ENCODE measurements at places on chromosomes 1 and 21.
A peak's percentile ranks its signal among the peaks of the same experiment; 100 is the strongest.

DNA sequence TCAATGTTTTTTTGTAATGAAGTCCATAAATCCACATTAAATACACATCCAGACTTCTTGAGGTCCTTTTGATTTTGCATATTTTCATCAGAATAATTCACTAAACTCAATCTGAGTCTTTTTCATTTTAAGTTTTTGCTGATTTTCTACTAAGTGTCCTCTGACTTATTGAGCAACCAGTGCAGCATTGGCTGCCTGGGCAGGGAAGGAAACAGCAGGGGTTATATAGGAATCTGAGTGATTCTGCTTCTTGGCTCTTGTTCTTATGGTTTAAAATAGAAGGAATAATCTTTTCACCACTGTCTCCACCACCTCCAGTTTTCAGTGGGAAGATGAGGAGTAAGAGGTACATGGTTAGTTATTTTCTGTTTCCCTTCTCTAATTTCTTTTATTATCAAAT lies 88.4 kb downstream of the ST6GALNAC5 start:
- DNase-seq, result no peak

DNA sequence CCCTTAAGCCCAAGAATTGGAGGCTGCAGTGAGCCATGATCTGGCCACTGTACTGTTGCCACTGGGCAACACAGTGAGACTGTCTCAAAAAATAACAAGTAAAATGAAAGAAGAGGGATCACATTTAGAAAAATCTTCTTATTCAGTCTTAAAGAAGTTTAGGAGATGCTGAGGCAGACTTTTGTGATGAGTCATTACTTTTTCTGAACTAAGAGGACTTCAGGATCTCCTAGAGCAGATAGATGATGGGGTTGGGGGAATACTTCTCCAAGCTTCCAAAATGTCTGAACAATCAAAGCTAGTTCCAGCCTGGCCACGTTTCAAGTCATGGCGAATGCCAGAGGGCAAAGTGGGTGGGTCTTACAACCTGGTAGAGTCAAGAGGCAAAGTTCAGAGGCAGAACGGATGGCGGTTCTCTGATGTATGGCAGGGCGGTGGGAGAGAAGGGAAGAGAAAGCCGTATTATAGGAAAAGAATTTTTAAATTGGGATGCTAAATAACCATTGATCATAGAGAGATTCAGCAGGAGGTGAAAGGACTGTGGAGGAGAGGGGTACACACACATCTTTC lies 2.1 kb upstream of the CIART start:
- no peak for DNase-seq

GRCh38 chr1:212455803-212456528 lies 23.2 kb downstream of the NENF start:
- peak; percentile 21 for DNase-seq

DNA sequence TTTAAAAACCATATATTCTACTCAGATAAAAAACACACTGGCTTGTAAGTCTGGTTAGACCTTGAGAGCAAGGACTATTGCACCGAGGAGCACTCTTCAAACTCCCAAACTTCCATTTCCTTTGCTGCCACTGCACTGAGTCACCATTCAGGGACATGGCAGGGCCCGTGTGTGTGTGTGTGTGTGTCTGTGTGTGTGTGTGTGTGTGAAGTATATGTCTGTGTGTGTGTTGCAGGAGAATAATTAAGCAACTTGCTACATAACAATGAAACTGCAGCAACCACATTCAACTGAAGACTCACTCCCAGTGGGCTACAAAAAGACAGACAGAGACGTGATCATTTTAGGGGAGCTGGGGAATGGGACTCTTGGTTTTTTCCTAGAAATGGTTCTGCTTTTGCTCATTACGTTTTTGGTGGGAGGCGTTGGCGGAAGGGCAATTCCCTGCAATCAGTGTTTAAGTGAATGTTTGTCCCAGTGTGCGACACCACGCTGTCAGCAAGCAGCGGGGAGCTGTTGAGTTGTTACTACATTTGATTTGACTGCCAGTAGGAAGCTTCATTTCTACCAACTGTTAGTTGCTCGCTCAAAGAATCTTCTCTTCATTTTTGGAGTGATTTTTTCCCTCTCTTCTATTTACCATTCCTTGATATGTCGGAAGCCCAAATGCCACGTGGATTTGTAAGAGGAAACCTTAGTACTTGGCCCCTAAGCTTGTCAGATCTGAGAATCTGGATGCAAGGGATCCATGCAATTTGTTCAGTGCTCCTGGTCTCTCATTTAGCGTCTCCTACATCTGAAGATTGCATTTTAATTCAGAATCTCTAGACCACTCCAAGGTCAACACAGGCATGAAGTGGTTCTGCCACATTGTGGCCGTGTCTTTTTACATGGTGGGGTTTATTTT lies 36.1 kb downstream of the ESRRG start:
- peak; percentile 33 for DNase-seq

- DNase-seq, result no peak
Measured at GRCh38 chr21:32523988-32524719, 61.2 kb downstream of the TCP10L start.

GRCh38 chr1:147201276-147201675 lies 23.9 kb downstream of the FMO5 start:
- DNase-seq, result no peak

DNA sequence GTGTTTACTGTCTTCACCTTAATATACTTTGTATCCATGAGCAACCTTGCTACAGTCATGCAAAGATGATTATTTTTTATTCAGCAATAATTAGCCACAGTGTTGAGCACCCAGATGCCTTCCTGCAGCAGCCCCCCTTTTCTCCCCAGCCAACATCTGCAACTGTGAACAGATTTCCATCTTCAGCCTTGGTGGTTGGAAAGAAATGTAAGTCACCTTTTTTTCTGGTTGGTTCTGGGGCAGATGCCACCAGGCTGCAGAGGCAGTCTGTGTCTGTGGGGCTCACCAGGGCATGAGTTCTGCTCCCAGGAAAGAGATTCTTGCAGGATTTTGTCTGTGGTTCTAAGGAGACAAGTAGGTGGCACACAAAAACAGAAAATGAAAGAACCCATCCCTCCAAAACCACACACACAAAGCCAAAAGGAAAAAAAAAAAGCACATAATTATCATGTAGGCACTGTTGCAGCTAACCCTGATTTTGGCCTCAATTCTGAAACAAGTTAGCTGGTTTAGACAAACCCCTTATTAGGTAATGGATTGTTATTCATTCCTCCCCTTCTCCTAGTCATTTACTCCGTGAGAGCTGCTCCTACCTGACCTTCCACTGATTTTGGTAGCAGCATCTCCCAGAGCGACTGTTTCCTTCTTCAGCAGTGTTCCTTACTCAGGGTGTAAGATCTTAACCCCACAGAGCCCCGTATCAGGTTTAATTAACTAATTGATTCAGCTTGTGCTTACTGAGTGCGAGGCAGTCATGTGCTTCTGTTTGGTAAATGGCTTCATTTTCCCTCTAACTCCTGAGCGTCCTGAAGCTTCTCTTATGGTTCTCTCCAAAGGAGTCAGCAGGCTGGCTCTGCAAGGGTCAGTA lies 36.5 kb downstream of the GALNT2 start:
- no peak for DNase-seq

DNA sequence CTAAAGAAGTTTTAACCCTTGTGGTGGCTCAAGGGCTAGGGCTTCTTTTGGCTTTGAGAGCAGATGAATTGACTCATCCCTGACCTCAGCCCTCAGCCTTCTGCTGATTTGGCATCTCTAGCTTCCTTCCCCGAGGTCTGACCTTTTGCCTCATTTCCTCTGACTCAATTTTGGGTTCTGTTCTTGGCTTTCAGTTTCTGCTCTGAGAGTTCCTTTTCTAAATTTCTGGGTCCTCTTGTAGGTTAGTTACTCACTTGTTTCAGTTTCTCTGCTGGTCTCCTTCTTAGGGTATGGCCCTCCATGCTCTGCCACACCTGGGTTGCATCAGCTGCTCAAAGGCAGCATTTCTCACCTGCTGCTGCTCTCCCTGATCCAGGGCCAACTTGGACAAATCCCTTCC lies 19.4 kb downstream of the PDE4B start:
- no peak for DNase-seq

DNA sequence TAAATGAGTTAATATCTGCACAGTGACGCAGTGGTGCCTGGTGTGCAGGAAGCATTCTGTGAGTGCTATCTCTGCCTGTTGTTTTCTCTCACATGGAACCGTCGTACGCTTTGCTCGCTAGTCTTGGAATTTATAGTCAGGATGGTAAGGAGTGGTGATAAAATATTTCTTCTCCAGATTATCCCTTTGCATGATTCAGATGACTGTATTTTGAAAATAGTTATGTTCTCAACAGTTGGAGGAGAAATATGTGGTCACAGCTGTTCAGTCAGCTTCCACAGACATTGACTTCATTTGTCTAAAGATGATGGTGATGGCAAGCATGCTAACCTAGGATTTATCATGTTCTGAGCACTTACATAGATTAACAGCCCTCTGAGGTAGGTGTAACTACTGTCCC lies 41.3 kb upstream of the VAMP3 start:
- DNase-seq, result no peak

DNA sequence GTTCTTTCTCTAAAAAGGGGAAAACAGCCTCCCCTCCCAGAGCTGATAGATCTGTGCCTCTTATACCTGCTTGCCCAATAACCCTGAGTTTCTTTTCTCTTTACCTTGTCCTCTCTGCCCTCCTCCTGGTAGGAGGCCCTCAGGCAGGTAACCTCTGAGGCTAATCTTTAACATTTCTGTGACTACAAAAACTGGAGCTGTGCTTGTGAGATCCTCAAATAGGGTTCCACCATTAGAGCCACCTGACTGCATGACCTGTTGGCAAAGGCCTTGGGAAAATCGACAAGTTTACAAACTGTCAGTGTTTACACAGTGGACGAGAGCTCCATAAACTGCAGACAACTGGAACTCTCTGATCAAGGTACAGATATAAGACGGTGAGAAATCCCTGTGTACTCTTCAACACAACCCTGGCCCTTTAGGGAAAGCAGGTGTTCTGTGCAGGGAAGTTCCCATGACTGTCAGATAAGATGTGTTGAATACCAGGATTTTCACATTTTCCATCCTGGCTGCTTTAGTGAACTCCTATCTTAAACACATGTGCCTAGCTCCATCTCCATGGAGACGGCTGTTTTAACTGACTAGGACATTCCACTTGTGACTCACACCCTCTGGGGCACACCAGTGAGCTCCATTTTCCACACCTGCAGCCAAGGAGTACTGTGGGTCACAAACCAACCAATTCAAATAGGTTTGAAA lies 38.3 kb downstream of the ECE1 start:
- no peak for DNase-seq

DNA sequence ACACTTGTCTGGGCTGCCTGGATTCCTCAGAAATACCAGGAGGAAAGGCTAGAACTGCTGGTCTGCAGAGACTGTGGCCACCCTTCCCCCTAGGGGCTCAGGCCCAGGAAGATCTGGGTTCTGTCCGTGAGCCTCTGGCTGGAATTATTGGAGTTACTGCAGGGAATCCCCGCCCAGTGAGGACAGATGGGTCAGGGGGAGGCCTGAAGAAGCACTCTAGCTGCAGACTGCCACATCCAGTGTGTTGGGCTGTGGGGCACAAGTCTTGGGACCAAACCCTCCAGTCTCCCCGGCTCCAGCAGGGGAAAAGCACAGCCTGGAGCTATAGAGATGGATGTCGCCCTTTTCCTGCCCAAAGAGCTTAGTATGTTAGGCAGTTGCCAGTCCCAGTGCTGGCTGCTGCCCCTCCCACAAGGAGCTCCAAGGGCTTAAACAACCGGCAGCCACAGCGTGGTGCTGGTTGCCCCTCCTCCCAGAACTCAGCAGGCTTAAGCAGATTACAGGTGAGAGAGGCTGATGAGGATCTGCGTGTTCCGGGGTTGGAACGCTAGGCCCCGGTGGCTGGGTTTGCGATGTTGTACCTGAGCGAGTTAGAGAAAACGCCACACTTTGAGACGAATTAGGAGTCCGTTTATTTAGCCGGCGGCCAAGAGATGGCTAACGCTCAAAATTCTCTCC lies 255.5 kb upstream of the LRRC7 start:
- DNase-seq, result no peak

GRCh38 chr1:206456577-206457370 lies 13.5 kb upstream of the IKBKE start:
- DNase-seq, result no peak

DNA sequence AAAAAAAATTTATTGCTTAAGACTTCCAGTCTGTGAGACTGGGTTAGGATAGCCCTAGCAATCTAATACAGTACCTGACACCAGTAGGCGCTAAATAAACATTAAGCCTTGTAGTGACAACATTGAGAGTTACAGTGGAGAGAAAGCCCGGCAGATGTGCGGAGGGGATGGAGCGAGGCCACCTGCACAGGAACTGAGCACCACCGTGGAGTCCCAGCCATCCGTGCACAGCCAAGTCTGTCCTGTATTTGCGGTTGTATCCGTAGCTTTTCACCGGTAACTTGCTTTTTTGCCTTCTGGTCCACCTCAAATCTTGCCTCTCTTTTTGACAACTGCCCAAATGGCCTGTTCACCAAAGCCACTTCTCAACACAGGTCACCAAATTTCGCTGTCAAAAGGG lies 260.1 kb downstream of the GPATCH2 start:
- DNase-seq, result no peak

DNA sequence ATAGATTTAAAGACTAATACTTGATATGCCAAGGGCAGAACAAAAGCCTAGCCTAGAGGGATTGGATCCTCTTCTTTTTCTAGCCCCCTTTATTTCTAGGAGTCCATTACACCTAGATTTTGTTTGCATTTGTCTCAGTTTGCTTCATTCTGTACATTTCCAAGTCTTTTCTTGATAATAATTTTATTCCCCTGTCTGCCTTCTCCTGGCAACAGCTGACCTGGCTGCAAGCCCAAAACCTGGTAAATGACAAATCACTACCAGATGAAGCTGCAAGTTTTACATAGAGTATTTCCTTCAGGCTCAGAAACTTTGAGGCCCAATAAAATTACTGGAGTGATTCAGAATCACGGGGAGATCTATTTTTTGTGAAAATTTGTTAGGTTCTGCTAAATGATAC lies 36.5 kb upstream of the LHX8 start:
- peak; percentile 38 for DNase-seq

DNA sequence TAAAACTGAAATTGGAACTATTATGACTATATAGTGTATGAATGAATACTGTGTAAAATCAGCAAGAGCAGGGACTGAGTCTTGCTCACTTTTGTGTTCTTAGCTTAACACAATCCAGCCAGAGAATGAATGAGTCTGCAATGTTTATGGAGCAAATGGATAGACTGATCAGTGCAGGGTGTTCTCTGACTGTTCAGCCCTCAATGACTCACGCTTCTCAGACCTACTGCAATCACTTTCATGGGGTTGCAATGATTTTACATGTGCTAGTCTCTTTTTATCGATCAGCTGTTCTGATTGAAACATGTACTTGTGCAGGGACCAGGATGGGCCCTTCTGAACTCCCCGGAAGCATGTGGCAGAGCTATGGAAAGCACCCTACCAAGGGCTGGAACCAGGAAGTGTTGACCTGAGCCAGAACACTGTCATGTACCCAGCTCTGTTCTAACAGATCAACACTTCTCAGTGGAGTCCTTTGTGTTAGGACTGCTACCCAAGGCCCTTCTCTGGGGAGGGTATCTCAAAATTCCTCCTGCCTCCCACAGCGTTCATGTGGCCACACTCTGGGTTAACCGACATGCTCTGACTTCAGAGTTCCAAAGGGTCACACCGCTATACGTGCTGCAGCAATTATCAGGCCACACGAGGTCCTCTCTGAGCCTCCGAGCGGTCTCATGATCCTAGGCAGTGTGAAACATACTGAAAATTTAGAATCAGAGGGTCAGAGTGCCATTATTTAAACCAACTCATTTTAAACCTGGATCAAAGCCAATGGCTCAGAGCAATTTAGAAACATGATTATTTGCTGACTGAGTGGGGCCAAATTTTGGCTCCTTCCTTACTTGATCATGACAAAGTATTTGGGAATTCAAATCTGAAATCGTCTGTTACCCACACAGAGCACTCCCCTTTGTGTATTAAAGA lies 35.2 kb downstream of the GRIK1 start:
- DNase-seq, result no peak

- no peak for DNase-seq
Measured at GRCh38 chr21:32007456-32007855, 134.6 kb downstream of the HUNK start.

- DNase-seq, result no peak
Measured at GRCh38 chr1:48107516-48107915, 110.3 kb upstream of the TRABD2B start.
